Esophagus muscularis mucosa (tissue), 4 donors: ENCODE measurements at places on chromosomes 1 and 21. TPM values are rescaled to one million over a fixed set of nuclear protein-coding genes. Genes with fewer than 3 reads are reported as not detected.

Gene LCK
- total RNA-seq: 2.8 TPM

Gene CLK2
- total RNA-seq: 17.6 TPM

DNA sequence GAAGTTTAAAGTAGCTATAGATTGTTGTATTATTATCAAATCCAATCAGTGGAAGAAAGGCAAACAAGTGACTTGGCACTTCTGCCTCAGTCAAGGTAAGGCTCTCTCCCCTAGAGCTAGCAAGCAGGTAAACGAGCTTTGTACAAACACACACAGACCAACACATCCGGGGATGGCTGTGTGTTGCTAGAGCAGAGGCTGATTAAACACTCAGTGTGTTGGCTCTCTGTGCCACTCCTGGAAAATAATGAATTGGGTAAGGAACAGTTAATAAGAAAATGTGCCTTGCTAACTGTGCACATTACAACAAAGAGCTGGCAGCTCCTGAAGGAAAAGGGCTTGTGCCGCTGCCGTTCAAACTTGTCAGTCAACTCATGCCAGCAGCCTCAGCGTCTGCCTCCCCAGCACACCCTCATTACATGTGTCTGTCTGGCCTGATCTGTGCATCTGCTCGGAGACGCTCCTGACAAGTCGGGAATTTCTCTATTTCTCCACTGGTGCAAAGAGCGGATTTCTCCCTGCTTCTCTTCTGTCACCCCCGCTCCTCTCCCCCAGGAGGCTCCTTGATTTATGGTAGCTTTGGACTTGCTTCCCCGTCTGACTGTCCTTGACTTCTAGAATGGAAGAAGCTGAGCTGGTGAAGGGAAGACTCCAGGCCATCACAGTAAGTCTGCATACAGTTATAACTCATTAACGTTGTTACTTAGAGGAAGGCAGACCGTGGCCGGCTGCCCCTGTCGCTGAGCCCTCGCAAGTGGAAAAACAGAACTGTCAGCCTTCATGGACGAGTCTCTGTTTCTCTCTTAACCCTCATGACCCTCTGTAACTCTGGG lies at the start of gene PALMD:
PALMD (plus strand) TSS at position 415 of the 833 bp plus-strand sequence; CDS start at position 620, 205 bp downstream.
- no peak for DNase-seq

DNA sequence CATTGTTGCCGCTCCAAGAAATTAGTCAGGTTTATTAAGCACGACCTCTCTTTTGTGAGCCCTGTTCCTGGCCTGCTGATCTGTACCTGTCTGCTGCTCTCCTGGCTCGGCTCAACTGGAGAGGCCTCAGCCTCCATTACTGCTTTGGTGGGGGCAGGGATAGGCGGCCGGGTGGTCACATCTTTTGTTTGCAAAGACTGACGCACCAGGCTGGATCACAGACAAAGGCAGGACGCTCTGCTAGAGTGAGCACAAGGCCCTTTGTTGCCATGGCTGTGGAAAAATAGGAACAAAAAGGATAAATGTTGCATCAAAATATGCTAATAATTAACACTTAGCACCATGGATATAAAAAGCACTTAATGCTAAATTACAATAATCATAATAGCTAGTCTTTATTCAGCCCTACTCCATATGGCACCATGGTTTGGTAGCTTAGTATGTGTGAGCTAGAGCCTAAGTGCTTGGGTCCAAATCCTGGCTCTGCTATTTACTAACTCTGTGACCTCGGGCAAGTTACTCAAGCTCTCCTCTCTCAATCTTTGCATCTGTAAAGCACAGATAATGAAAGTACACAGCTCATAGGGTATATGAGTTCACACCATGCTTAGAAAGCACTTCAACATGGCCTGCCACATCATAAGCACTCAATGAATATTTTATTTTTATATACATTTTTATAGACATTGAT lies 28.9 kb upstream of the HPDL start:
- DNase-seq: no peak

GRCh38 chr1:228259368-228259894 lies 51.6 kb downstream of the OBSCN start:
- DNase-seq: peak; percentile 60

DNA sequence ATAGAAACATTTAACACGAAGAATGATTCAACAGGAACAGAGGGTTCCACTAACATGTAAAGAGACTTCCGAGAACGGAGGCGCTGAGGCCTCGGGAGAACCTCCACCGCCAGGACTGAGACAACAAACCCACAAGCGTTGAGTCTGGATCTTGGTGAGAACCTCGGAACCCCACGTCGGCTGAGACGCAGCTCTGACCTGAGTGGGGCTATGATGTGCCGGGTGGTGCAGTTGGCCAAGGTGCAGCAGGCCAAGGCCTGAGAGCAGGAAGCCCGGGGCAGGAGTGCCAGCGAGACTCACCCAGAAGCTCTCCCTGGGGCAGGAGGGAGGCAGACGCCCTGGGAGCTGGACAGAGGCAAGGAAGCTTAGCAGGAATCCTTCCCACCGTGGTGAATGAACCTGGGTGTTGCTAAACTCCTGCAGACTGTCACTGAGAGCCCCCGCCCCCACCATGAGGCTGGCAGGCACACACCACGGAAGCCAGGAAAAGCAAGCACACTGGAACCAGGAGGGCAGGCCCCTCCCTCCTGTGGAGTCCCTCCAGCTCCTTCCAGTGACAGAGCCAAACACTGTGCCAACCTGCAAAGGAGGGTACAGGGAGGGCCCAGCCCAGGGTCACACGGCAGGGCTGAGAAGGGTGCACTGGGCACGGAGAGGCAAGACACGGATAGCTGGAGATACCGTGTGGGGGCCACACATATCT lies 34.8 kb downstream of the WDR4 start:
- no peak for DNase-seq

- DNase-seq: no peak
Measured at GRCh38 chr1:218348628-218349071, 3.5 kb downstream of the TGFB2 start.

- DNase-seq: no peak
Measured at GRCh38 chr1:166675213-166675612, 164.1 kb upstream of the POGK start.

- DNase-seq: no peak
Measured at GRCh38 chr1:244657421-244657820, 4.5 kb downstream of the DESI2 start.

Gene TCHHL1
- total RNA-seq: not detected

DNA sequence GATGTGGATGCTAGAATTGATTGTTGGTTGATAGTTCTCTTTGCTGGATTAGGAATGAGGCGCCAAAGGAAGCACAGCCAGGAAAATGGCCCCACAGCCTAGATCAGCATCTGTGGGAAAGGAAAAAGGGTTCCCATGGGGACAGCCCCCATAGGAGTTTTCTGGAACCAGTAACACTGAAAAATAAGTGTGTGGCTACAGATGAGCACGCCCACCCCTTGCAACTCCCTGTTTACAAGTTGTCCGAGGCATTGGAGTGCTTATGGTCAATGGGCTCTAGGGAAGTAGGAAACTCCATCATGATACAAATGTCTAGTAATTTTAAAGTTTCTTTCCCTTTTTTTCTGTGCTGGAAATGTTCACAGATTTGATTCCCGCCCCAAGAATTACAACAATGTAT lies 23.8 kb upstream of the UBE2U start:
- peak; percentile 29 for DNase-seq

DNA sequence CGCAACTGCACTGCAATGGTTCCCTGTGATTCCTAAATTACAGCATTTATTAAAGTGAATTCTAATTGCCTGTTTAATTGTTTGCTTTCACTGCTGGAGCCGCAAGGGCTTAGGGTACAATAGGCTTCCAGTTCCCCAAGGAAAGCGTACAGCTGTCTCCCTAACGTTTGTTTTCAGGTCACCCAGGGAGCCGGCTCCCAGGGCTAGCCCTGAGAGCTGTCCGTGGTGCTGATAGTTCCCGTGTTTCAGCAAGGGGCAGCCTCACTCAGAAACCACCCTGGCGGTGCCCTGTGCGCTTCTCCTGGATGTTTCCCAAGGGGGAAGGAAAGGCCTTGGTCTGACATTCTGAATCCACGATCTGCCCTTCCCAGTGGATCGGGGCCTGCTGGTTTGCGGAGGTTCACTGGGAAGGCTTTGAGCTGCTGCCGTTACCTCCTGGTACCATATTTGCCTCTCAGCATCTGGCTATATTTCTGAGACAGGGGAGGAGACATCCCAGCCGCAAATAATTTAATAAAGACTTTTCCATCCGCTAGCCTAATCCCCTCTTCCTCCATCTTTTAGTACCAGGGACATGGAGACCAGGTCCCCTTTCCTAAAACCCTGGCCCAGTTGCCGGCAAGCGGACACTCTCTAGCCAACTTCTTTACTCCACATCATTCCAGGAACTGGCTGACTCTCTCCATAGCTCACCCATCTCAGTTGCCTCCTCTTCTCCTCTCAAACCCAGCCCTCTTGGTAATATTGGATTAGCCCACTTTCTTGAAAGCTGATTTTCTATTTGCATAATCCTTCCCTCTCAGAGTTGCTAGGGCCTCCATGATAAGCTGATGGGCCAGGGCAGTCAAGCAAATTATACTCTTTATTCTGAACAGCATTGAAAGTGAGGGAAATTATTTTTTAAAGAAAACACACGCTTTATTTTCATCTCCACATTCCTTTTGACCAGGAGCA lies 149.0 kb downstream of the IGSF21 start:
- no peak for DNase-seq

GRCh38 chr1:12745992-12746323 lies at the start of gene CFAP107:
TSS of gene CFAP107 (plus strand) at chr1:12746200. CDS start at chr1:12746431, 231 bp downstream.
- peak; percentile 31 for DNase-seq

Gene CITED4
- total RNA-seq: 37.8 TPM

Gene C1QTNF12
- 0.52 TPM for total RNA-seq

Gene OR14A16
- total RNA-seq: not detected

- DNase-seq: no peak
Measured at GRCh38 chr1:11946647-11947046, 12.1 kb downstream of the PLOD1 start.

DNA sequence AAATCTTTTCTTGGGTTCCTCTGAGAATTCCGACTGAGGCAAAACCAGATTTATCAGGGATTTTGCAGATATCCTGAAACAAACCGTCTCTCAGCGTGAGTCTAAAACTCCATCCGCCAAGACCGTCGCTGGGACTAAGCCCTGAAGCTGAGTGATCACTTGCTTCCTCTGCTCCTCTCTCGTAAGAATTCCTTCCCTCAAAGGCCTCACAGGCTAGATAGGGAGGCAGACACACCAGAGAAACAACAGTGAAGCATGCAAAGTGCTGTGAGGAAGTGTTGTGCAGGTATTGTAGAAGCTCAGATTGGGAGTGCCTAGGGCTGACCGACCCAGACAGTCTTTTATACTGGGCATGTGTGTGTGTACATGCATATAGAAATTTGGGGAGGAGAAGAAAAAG lies 119.1 kb downstream of the RGS7 start:
- DNase-seq: no peak

- DNase-seq: no peak
Measured at GRCh38 chr1:30513396-30514136, 209.8 kb downstream of the MATN1 start.

DNA sequence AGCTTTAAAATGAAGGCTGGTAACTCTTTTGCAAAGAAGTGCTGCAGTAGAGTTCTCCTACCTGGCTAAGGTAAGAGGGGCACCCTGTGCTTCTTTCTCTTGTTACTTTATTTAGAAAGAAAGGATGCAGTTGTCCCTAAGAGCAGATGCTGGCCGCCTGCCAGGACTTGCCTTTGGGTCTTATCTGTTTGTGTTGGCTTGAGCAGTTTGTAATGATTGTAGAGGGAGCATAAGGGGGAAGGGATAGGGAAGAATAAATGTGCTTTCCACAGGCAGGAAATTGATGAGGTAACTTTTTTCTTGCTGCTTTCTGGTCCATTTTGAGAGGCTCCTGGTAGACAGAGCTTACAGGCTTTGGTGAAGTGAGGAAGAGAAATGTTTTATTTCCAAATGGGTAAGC lies 229.6 kb downstream of the HHAT start:
- no peak for DNase-seq

GRCh38 chr1:117592155-117592554 lies 13.7 kb upstream of the TENT5C start:
- no peak for DNase-seq

- DNase-seq: no peak
Measured at GRCh38 chr1:97451944-97452343, 468.9 kb downstream of the DPYD start.

GRCh38 chr1:155026588-155026987 lies 7.0 kb downstream of the DCST2 start:
- no peak for DNase-seq

DNA sequence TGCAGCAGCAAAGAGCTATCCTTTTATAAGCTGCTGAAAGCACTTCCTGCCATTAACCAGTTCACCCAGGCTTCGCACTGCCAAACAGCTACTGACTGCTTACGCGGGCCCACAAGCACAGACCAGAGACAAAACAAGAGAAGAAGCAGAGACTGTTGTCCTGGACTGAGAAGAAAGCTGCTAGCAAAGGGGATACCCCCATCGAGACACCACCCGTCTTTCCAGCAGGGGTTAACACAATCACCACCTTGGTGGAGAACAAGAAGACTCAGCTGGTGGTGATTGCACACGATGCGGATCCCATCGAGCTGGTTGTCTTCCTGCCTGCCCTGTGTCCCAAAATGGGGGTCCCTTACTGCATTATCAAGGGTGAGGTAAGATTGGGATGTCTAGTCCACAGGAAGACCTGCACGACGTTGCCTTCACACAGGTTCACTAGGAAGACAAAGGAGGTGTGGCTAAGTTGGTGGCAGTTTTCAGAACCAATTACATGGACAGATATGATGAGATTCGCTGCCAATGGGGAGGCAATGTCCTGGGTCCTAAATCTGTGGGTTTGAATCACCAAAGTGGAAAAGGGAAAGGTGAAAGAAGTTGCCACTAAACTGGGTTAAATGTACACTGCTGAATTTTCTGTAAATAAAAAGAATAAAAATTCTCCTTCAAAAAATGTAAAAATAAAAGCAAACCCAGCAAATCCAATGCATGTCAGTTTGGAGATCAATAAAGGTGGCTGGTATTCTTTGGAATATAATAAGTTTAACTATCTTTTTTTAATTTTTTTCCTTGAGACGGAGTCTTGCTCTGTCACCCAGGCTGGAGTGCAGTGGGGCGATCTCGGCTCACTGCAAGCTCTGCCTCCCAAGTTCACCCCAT lies 1.2 kb downstream of the FMO5 start:
- no peak for DNase-seq

DNA sequence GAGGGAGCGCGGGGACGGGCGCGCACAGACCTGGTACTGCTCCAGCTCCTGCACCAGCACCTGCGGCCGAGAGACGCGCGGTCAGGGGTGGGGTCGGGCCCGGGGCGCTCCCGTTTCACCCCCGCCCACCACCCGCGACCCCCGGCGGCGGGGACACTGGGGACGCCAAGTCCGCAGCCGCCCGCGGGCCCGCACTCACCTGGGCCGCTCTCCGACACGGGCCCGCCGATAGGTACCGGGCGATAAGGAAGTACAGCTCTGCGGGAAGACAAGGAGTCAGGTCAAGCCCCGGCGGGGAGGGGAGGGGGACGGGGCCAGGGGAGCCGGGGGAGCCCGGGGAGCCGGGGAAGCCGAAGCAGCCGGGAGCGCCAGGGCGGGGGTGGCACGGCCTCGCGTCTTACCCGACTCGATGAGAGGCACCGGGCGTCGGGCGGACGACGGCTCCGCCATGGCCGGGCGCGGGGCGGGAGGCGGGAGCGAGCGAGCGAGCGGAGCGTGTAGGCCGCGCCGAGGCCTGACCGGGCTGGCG lies 326 bp downstream of the BRWD1 start:
- no peak for DNase-seq
